BE2C (cell line): ENCODE measurements at places on chromosomes 11 and 22.

DNA sequence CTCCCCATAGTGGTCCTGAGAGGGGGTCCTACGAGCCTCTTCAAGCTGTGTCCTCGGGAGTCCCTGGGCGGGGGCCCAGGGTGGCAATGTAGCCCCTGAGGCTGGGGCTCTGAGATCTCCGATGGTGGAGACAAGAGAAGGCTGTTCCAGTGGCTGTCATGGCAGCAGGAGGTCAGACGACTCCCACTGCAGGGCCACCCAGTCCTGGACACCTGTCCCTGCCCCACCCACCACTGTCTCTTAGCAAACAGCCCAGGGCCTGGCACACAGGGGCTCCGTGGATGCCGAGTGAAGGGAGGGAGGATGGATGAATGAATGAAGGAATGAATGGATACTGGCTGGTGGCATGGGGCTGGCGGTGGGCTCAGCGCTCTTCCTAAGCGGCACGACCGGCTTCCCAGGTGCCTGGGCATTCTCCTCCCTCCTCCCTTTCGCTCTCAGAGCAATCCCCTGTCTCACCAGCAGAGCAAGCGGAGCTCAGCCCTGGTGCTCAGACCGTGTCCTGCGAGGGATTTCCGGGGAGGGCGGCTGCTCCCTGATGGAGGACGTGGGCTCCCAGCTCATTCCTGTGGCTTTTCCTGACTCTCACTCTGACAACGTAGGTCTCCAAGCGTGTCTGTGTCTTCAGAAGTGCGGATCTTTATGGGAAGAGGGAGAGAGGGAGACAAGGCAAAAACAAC lies 1272.6 kb downstream of the BRD1 start:
- no peak for DNase-seq

DNA sequence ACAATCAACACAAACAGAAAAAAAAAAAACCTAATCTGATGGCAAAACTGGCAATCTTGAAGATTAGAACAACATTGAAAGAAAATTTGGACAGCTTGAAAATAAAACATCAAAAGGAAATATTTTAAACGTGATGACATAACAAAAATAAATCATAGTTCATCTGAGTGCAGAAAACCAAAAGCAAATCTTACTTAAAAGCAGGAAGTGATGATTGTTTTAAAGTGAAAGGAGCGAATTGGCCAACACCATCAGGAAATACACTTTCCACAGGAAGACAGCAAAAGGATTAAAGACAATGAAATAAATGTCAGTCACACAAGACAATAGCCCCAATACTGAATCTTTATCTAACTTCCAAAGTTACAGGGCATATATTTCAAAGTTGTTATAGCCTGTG lies 696.5 kb upstream of the CHORDC1 start:
- no peak for DNase-seq

DNA sequence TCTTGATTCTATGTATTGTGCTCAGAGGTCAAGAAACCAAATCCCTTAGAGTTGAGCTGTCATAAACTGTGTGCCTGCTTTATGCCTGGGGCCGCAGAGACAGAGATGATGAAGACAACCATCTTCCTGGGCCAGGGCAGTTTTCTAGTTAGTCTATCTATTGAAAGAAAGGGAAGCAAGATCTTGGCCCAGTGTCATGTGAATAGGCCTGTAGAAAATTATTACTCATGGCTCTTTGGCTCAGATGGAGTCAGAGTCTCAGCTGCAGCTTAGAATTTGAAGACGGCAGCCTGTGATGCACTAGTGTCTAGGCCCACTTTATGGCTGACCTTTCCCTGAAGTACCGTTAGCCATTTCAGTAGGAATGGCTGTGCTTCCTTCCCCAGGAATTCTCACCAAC lies 112.0 kb downstream of the DBX1 start:
- DNase-seq, result no peak

DNA sequence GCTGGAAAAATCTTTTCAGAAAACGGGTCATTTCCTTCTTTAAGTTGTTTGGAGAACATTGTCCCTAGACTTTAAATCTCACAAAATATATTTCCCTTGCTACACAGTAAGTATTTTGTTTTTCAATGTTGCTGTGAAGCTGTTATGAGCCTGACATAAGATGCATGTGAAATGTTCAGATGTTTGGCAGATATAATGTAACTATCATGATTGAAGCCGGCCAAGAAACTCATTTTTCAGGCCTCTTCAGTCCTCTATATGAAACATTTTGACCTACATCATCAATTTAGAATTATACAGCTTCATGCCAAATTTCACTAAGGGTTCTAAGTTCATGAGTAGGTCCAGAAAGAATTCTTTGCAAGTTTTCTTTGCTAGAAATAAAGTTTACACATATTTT lies 133.8 kb downstream of the JRKL start:
- DNase-seq, result no peak

- DNase-seq, result no peak
Observed at GRCh38 chr11:117453886-117454563, 126.4 kb downstream of the CEP164 start.

- no peak for DNase-seq
Observed at GRCh38 chr11:95556011-95556341, 233.6 kb downstream of the FAM76B start.

DNA sequence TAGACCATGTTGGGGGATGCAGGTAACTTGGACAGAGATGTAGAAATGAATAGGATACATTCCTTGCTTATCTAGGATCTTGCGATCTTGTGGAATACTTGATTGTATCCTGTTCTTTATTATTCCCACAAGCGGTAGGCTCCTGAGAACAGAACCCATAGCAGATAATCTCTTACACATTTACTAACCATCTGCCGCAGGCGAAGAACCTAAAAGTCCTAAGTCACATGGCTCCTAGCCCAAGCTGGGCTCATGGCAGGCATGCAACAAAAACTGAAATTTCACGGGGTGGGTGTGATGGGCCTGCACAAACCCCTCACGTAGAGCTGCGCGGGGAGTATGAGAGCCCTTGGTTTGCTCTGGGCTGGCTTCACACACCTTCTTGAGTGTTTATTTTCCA lies 177.4 kb upstream of the NECTIN1 start:
- no peak for DNase-seq

- DNase-seq, result no peak
Observed at GRCh38 chr11:10537600-10537999, 3.4 kb downstream of the RNF141 start.

DNA sequence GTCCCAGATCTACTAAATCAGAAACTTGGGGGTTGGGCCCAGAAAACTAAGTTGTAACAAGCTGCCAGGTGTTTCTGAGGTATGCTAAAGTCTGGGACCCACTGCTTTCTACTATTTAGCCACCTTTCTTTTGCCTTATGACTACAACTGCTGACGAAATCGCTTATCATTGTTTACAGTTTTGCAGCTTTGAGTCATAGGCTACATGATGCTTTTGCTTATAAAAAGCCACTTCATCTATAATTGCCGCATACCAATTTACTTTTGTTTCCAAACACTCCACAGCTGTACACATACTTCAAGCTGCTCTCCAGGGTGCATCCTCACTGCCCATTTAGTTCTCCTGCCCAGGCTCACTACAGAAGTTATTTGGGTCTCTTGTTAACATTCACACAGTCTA lies 144.7 kb downstream of the ENTHD1 start:
- DNase-seq, result no peak

DNA sequence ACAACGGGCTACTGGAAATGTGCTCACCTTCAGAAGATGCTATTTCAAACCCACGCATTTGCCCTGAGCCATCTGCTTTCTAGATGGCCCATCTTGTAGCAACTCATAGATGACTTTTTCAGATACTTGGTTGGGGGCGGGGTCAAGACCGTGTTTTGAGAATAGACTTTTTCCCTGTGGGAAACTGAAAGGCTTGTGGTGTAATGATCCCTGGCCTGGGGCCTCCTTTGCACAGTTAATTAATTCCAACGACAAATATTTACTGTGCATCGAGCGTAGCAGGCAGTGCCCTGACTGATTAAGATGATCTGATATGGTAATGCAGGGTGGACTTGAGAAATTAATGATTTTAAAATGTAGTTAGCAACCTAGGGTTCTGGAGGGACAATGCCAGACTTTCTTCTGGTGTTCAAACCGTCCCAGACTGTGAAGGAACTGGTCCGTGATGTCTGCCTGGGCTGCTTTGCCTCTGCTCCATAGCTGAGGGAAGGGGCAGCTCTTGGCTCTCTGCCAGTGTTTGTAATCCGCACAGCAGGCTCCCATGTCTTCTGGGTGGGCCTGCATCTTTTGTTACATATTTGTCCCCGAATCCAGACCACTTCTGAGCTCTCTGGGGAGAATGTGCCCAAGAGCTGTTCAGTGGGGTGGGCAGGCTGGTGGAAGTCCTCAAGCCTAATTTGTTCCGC lies 84.8 kb downstream of the ADAMTS15 start:
- peak; percentile 91 for DNase-seq

DNA sequence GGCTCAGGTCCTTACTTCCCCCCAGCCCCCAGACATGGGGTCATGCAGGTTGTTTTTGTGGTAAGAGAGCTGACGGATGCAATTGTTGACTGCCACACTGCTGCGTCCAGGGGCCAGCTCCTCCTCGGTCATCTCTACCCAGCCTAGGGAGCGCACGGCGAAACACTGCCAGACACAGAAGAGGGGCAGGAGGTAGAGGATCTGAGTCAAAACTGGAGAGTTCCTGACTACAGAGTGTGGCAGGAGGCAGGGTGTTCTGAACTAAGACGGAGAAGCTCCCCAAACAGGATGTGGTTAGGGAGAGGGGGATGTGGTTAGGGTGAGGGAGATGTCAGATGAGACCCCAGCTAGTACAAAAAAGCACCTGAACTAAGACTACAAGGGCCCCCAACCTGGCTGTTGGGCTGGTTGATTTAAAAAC lies 12.3 kb downstream of the SMPD1 start:
- no peak for DNase-seq

DNA sequence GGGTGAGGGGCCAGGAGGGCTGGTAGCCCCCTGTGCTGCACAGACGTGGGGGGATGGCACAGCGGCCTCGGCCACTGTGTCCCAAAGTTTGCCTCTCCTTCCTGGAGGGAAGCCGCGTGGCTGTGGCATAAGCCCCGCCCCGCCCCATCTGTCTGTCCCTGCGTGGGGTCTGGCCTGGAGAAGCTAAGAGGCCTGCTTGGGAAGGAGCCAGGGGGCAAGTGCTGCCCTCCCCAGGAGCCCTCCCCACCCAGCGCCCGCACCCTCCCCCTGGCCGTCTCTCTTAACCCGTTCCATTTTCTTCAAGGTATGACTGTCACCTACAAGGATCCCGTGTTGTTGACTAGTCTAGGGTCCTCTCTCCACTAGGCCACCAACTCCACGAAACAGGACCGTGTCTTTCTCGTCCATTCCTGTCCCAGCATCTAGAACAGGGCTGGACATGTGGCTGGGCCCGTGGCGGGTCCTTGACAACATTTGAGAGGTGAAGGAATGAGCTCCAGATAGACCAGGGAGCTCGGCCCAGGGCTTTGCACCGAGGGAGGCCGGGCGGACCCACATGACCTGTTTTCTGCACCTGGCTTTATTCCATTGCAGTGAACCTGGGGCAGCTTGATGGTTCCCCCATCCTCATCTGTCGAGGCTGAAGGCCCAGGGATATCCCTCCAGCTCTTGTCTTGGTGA lies 428.0 kb downstream of the TBC1D22A start:
- no peak for DNase-seq

GRCh38 chr11:93051186-93051585 lies 81.7 kb downstream of the MTNR1B start:
- no peak for DNase-seq

DNA sequence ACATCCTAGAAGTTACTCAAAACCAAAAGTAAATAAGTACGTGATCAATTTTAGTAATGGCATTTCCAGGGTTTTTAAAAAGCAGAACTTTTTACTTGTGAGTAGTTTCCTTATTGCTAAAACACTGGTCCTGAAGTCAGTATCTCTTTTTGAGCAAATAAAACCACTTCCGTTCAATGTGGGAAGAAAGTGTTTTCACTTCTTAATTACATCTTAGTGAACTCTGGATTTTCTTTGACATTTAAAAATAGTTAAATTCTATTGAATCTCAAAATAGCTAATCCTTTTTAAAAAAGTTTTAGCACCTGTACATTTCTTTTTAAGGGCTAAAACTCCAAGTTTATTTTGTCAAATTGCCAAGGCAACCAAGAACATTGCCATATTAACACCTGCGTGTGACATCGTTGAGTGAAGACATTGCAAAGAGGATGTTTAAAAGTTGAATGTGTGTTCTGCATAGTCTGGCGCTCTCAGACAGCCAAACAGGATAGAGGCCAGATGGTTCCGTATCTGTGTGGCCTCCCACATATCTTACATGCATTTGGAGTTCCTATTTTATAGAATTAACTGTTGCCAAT lies 17.2 kb upstream of the OR5B21 start:
- DNase-seq, result no peak

DNA sequence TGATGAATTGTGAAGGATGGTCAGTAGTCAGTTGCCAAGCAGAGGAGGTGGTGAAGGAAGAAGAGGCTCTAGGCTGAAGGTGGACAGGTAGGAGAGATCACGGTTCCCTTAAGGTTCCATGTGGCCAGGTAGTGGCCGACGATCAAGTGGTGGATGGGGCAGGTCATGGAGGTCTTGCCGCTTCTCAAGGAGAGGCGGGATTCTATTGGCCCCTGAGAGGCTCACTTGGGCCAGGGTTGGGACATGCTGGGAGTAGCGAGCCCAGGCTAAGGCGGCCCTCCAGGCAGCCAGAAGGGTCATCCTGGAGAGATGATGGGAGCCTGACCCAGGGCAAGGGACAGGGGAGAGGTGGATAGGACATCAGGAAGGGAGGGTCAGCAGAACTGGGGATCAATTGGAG lies 20.9 kb upstream of the TMPRSS4 start:
- no peak for DNase-seq

DNA sequence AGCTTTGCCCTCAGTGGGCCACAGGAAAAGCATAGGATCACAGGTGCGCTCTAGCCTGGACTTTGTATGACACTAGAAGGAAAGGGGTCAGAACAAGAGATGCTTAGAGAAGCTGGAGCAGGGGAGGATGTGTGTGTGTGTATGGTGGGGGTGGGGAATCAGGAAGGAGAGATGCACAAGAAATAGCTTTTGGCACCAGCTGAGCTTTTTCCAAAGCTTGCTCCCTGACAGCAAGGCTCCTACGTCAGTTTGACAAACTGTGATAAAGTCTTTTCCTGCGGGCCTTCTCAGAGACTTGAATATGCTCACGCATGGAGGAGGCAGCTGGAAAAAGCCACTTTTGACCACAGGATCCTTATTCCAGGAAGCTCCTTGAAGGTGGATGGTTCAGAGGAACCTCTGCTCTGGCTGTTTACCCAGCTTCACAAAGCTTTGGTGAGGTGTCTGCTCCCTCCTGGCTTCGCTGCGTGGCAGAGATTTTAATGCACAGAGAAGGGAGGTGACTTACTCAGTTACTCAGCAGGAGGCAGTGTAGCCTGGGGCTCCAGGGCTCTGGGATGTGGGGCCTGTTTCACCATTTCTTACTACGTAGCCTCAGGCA lies 3.9 kb downstream of the CDC42EP1 start:
- DNase-seq, result no peak
